Kidney (tissue), 22 donors: ENCODE measurements at places on chromosomes 4 and X. TPM values are rescaled to one million over a fixed set of nuclear protein-coding genes. Genes with fewer than 3 reads are reported as not detected.

The WDFY3 gene
- 9.4 TPM for polyA plus RNA-seq

The FOXR2 gene
- polyA plus RNA-seq = not detected

The NUDT10 gene
- polyA plus RNA-seq = 7.0 TPM

The SORCS2 gene
- polyA plus RNA-seq = 6.1 TPM

The ARX gene
- 0.13 TPM for polyA plus RNA-seq

DNA sequence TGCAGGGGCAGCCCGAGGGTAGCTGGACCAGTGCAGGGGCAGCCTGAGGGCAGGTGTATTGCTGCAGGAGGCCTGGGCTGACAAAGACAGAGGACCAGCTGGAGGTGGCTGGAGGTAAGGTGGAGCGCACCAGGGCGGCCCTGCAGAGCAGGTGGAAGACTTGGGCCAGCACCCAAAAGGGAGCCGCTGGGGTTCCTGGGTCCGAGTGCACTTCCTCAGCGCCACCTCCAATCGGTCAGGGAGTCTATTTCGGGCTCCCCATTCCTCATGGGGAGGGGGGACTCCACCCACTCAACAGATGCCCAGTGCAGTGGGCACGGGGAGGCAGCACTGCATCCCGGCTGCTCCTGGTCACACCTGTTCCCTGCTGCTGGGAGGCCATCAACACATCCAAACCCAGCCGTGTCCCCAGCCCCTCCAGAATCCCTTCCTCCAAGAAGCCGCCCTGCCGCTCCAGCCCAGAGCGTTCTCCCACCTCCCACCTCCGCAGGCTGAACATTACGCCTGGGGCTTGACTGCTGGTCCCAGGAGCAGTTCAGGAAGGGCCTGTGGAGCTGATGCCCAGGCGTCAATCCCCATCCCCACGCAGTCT is 1.5 kb downstream of the LRPAP1 start:
- no peak for DNase-seq

- no peak for DNase-seq
Measured at GRCh38 chr4:71063711-71064110, 70.3 kb downstream of the DCK start.

DNA sequence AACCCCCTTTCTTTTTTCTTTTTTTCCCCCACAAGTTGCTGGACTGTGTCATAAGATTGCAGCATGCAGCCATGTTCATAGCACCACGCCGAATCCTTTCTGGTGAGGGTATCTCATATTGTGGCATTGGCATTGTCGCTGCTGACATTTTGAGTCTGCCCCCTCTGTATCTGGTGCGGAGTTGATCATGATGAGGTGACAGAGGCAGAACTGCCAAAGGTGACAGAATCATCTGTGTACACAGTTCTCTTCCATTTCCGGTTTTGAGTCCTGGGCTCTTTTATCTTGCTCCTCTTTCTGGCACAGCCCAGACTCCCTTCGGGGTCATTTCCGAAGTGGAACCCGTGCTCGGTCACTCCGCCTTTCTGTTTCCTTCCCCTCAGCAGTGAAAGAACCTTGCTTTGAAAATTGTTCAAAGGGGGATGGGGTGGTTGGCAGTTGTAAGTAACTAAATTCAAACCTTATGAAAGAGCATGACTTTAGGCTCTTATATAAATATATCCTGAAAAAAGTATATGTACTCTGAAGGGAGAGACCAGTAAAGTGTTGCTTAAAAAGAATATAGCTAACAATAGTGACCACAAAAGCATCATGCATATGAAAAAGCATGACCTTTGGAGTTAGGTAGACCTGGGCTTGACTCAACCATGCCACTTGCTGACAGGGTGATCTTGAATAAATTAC is 55.0 kb upstream of the BMP2K start:
- no peak for DNase-seq

- no peak for DNase-seq
Measured at GRCh38 chrX:46727441-46727840, 31.5 kb downstream of the SLC9A7 start.

- DNase-seq = no peak
Measured at GRCh38 chr4:105859233-105859632, 36.0 kb upstream of the NPNT start.

GRCh38 chrX:107014936-107015335 is 14.9 kb upstream of the MORC4 start:
- DNase-seq = no peak
